ENCODE measurements at places on chromosomes 7 and 10.
A peak's percentile ranks its signal among the peaks of the same experiment; 100 is the strongest.

GRCh38 chr7:11698384-11698871 is 133.6 kb downstream of the THSD7A start:
- no peak for DNase-seq

DNA sequence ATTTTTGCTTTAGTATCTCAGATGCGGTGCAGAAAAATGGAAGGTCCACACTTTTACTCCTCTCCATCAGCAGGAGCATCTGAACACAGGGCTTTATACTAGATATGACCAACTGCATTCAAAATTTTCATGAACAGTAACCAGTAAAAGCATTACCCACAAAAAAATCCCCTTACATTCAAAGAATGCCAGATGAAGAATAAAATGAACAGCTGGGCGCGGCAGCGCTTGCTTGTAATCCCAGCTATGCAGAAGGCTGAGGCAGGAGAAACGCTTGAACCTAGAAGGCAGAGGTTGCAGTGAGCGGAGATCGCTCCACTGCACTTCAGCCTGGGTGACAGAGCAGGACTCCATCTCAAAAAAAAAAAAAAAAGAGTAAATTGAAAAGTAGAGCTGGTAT is 3.1 kb downstream of the SAR1A start:
- DNase-seq: no peak

DNA sequence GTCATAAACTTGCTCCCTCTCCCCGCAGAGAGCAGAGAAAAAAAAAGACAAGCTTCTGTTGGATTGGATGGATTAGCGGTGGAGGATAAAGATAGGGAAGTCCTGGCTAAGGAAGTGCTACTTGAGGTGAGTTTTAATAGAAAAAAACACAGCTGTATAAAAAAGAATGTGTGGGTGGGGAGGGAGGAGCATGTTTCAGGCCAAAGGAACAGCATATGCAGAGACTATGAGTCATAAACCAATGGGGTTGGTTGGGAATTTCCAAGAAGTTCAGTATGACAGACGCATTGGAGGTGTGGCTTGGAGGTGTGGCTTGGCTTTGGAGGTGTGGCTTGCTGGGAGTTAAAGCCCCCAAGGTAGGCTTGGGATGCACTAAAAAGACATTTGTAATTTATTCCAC is 103.0 kb upstream of the LSM8 start:
- DNase-seq: no peak

GRCh38 chr7:92767437-92767836 is 68.9 kb downstream of the CDK6 start:
- DNase-seq: no peak

GRCh38 chr10:87775766-87776165 is 42.3 kb downstream of the ATAD1 start:
- no peak for DNase-seq

- peak; percentile 53 for DNase-seq
Measured at GRCh38 chr7:43758029-43758821, at the start of gene BLVRA. Gene BLVRA (plus strand): TSS chr7:43758680. CDS start chr7:43771159, 12,479 bp downstream.

GRCh38 chr10:124742413-124743190 is 1.6 kb downstream of the FAM53B start:
- no peak for DNase-seq

GRCh38 chr7:107043921-107044346 is 571 bp upstream of the PRKAR2B start:
- DNase-seq: no peak

DNA sequence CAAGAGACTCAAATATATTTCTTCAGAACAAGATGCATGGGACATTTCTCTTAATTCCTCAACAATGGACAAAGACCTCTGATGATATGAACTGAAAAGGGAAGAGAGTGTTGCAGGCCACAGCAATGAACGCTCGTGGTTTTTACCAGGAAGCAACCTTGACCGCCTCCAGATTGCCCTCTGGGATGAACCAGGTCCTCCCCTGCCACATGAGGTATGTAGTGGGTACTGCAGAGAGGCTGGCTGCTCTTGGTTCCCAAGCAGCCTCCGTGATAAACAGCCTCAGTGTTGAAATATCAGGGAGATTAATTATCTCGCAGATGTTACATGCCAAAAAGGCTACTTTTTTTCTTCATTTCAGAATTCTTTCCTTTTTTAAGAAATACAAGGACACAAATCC is 338.8 kb downstream of the ELMO1 start:
- DNase-seq: no peak

DNA sequence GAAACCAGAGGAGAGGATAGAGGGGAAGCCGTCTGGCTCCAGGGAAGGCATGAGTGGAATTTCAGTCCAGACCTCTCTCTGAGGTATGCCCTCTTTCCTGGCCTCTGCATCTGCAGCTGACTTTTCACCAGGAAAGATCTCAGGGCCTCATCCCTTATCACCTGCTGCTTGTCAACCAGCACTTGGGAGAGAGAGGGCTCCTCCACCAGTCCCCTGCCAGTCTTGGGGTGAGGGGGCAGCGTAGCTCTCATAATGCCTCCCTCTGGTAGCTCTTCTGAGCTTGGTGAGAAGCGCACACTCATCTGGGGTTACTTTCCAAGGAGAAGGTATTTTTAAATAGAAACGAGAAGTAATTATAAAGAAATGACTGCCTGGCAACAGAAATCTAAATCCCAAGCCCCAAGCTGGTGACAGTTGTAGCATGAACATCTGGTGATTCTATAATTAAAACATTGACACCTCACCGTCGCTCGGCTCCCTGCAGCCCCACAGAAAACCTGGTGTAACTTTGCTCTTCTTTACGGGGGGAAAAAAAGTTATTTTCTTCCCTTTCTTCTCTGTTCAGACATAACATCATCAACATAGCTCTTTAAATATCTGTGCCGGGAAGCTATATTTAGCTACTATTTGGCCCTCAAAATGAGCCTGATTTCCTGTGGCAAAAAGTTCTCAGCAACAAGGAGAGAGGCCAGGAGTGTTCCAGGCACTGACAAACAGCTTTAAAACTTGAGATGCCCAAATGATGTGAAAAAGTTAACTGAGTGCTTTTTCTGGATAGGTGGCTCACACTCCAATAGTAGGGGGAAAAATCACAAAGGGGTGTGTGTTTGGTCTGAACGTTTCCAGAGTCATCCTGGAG is 26.9 kb downstream of the HIP1 start:
- no peak for DNase-seq

DNA sequence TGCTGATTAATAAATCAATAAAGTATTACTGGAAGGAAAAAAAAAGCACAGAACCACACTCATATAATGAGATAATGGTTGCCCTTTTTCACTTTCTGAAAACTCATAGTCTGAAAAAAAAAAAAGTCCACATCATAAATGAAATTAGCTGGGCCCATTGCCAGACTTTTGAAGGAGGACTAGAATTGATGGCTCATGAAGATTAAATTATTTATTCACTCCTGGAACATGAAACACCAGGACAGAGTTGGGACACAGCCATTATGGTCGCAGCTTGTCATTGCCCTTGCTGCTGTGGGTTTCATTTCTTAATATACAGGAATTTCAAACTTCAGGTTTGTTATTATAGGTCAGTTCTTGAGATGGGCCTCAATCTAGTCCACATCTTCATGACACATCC is 91.9 kb downstream of the CNTNAP2 start:
- DNase-seq: no peak

DNA sequence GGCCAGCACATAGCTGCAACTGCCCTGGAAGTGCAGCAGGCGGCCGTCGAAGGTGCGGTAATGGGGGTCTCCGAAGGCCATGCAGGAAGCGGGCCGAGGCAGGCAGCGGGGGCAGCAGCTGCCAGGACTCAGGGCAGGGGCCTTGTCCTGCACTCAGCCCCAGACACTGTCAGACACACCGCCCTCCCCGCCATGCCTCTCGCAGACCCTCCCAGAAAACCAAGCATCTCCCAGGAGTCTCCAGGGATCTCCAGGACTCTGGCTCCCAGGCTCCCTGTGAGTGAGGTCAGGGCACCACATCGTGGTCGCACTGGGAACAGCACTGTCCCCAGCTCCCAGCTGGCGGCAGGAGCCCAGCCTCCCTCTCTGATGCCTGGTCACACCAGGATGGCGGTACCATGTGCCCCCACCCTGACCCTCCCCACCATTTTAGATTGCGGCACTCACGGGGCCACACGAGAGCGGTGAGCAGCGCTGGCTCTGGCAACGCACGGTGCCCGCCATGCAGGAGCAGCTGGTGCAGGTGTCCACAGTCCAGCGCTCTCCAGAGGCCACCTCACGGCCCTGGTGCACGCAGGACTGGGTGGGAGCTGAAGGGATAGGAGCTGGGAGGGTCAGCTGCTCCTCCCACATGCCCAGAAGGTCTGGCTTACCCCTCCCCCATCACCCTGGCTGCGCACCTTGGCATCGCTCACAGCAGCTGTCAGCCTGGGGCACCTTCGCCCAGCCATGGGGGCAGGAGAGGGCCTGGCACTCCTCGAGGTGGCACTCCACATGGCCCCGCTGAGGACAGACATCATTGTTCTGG is 17.5 kb downstream of the ATP6V1F start:
- DNase-seq: no peak

DNA sequence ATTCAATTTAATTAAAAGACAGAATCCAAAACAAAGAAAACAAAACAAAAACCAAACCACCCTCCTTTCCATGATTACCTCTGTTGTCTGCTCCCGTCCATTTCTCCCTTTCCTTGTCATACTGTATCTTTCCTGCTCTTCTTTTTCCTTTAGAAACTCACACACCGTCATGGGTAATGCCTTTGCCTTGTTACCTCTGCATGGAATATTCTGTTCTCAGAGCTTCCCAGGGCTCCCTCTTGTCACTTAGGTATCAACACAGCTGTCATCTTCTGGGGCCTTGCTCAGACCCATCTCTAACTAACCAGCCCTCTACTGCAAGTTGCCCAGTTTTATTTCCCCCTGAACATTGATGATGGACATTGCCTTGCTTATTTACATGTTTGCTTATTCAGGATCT is 30.2 kb upstream of the GIMAP8 start:
- DNase-seq: no peak

DNA sequence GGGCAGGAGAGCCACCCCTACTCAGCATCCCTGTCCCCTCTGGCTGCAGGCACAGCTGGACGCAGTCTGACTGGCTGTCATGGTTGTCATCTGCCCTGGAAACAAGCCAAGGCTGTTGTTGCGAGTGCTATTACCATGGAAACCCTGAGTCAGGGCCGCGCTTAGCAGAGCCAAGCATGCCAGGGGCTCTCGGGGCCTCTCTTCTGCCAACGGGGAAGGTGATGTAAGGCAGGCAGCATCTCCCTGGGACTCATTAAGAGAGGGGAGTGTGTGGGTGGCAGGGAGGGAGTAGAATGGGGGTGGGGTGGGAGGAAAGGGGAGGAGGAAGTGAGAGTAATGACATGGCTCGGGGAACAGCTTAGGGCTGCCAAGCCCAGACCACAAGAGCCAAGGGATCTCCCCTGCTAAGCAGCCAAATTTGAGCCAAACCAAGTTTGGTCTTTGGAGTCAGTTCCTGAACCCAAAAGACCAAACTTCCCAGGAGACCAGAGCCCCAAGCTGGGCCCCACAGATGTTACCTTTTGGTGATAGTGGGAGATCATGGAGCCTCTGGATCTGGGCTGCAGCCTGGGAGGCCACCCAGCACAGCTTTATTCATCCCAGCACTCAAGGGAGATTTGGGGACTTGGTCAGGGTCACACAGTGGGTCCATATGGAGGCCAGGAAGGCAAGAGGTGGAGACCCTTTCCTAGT is 67.6 kb downstream of the TMEM130 start:
- DNase-seq: no peak

DNA sequence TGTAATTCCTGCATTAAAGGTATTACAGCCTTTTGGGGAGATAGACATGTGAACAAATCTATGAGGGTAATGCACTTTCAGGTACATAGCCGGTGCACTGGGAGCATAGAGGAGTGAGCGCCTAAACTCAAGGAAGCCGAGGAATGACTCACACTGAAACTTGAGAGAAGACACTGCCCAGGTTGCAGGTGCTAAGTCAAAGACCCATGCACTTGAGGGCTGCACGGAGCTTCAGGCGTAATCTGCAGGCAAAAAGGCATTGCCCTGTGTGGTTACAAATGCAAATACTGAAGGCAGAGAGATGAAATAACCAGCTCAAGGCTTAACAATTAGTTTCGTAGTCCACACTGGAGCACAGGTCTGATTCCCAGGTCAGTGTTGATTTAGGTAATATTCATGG is 51.0 kb upstream of the OSBPL3 start:
- DNase-seq: no peak

DNA sequence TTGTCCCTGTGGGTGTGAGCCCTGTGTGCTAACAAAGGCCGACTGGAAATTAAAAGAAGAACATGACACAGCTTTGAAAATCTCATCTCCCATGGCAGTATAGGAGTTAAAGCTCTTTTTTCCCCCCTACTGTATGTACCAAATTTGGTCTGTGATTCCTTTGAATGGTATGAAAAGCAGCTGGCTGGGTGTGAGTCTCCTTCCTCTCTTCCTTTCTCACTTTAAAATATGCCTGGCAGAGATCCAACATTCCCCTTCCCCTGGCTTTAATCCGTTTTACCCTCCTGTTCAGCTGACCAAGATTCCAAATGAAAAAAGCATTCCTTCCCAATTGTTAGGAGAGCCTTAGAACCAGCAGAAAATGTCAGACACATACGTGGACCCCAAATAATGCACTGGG is 225.0 kb upstream of the CELF2 start:
- no peak for DNase-seq

DNA sequence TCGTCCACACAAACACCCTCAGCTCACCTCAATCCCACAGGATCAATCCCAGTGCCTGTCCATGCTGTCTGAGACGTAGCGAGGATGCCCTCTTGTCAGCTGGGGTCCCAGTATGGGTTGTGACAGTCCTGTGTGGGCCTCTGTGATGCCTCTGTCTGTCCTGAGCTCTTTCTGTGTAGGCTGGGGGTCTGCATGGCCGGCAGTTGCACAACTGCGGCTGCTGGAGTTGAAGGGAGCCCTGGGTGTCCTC is 12.4 kb downstream of the ANTXRL start:
- DNase-seq: no peak

DNA sequence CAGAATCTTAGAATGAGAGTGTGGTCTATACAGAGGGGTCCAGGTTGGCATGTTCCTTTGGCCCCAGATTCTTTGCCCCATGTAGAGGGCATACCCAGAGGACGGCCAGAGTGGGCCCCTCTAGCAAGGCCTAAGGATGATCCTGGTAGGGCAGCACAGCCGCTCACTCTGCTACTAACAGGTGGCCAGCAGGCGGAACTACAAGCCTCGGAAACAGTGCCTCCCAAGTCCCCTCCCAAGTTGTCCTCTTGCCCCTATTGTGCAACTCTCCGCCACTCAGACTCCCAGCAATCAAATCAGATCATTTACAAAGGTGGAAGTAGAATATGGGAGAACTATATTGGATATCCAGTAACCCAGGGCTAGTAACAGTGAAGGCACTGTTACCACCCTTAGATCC is 107.4 kb downstream of the STRA8 start:
- DNase-seq: no peak

- peak; percentile 71 for DNase-seq
Measured at GRCh38 chr10:72340510-72341261, 14.0 kb downstream of the DNAJB12 start.

Data from effector CD4-positive, alpha-beta T cell (primary cell).